ENCODE measurements at places on chromosomes 7 and 10.

- DNase-seq, result no peak
Observed at GRCh38 chr7:129790136-129790535, 162.6 kb downstream of the UBE2H start.

- no peak for DNase-seq
Observed at GRCh38 chr10:75950997-75951589, 519.7 kb downstream of the LRMDA start.

DNA sequence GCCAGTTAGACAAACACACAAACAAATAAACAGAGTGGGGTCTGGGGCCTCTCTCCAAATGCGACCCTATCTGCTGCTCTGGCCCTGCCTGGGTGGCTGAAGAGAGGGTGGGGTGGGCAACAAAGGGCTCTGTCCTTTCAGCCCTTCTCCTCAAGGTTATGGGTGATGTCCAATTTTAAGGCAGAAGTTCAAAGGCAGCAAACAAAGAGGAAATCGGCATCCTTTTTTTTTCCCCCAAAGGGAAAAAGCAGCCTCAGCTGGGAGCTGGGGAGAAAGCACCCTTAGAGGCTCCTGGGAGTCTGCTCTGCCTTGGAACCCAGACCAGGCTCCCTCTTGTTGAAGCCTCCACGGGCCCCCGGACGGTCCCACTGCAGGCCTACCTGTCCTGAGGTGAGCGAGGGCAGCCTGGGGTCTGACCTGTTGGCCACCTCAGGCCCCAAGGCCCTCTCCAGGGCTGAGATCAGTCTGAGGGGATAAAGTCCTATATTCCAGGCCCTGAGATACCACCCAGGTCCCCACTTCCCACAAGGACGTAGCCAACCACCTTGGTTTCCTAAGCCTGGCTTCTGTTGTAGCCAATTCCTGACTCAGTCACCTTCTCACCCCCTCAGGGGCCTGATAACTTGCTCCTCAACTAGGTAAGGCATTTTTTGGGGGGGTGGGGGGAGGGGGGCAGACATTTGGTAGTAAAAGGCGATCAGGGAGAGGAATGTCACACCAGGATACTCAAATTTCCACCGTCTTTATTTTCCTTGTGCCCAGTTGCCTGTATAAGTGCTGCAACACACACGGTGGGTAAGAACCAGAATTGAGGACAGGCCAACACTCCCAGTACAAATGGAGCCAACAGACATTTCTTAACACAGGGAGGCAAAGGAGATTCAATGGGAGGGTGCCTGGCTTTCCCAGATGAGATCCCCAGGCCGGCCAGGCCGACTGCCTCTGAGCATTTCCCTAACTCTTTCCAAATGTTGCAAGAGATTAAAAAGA lies 4.3 kb downstream of the HOXA11 start:
- DNase-seq, result no peak

DNA sequence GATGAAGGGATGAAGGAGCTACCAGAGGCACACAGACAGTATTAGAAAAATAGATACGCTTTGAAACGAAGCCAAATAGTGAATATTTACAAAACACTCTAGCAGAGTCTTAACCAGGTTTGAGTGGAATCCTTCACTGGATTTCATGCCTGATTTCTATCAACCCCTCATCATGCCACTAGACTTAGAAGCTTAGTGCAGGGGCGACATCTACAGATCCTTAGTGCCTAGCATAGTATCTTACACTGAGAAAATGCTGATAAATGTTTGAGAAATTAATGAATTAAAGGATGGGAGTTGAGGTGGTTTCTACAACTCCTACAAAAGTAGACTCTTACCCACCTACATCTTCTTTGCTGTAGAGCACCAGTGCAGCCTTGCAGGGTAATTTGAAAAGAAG lies 54.7 kb upstream of the CCNJ start:
- no peak for DNase-seq

GRCh38 chr7:28293527-28293835 lies 112.9 kb upstream of the JAZF1 start:
- no peak for DNase-seq
